ENCODE measurements at places on chromosomes 2 and 18.

GRCh38 chr18:26621161-26622026 lies 73.0 kb upstream of the KCTD1 start:
- peak; percentile 67 for DNase-seq

GRCh38 chr2:120620025-120620793 lies 115.5 kb upstream of the GLI2 start:
- DNase-seq, result no peak

DNA sequence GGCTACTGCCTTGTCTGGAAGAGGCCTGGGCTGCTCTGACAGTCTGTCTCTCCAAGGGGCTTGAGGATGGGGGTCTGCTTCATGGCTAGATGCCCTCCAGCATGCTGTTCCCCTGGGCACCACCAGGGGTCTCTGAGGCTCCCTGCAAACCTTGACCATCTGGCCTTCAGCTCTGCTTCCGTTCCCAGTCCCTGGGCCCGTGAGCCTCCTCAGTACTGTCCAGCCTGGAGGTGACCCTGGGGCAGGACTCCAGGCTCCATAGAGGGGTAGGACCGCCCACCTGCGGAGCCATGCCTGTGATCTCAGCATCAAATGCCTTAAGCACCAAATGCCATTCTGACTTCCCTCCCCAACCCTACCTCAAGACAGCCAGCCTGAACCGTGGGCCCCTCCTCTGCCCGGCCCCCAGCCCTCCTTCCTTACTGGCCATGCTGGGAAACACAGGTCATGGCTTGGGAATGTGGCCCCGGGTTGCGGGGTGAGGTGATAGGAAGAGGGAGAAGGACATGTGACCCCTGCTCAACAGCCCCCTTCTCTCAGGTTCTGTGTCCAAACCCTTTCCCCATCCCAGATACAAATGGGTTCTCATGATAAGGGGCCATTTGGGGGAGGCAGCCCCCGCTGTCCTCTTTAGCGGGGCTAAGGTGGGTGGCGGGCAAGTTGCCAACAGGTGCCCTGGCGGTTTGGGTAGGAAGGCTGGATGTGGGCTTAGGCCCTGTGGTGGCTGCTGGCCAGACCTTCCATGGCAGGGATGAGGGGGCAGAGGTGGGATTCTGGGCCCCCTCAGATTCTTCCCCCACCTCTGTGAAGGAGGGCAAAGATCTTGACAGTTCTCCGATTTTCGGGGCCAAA lies 25.0 kb downstream of the SPEG start:
- peak; percentile 66 for DNase-seq

DNA sequence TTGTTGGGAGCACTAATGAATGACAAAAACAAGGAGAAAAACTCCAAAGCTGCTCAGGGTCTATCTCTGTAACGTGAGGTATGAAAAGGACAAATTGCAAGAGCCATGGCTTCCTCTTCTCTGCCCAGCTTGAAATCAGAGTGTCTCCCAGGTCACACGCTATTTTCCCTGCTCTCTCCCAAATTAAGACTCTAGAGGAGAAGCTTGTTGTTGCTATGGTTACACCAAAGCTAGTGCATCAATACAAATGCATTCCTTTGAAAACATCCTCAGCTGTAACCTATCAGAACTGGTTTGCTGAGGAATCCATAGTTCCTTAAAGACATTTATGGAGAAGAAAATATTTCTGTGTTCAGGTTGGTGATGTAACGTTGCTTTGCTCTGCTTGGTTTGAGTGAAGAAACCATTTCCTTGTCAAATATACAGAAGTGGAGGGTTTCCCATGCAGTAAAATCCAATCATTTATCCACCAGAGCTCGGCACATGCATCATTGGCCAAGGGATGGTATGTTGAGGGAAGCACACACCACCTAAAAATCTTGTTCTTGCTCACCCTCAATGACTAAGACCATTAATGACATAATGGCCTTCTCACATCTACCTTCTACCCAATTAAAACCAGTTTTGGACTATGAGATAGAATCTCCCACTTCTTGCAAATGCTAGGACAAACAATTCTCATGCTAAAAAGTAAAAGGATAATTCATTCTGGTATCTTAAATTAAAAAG lies 2135.6 kb upstream of the CELF4 start:
- no peak for DNase-seq

DNA sequence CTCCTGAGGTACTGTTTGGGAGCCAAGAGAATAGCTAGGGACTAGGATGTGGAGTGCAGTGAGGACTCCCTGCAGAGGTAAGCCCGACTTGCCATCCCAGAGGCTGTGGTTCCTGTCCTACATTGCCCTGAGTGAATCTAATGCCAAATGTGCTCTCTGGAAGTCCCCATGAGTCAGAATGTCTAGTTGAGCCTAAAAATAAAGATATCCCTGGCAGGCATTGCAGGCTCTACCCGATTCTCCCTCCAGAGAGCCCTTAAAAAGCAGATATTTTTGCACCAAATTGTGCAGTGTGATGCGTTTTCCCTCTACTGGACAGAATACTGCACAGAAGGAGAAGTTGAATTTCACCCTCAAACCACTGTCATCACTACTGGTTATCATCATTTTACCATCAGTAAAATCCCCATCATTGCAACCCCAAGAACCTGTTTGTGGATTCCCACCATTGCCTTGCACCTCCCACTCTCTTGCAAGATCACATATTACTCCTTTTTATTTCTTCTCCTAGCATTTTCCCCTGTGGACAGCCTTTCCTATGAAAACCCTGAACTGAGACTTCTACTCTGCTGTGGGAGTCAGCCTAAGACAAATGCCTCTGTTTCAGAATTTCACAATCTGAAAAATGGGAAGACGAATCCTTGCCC lies 98.0 kb downstream of the MARCHF4 start:
- DNase-seq, result no peak
